ENCODE measurements at places on chromosomes 7 and 10.

- no peak for DNase-seq
Observed at GRCh38 chr7:139159900-139160675, 50.6 kb upstream of the ZC3HAV1 start.

GRCh38 chr7:42175834-42176723 is 60.9 kb downstream of the GLI3 start:
- no peak for DNase-seq

GRCh38 chr10:53839440-53840039 is 961.5 kb downstream of the PCDH15 start:
- peak; percentile 59 for DNase-seq

GRCh38 chr7:71521506-71521905 is 389.6 kb downstream of the GALNT17 start:
- no peak for DNase-seq

DNA sequence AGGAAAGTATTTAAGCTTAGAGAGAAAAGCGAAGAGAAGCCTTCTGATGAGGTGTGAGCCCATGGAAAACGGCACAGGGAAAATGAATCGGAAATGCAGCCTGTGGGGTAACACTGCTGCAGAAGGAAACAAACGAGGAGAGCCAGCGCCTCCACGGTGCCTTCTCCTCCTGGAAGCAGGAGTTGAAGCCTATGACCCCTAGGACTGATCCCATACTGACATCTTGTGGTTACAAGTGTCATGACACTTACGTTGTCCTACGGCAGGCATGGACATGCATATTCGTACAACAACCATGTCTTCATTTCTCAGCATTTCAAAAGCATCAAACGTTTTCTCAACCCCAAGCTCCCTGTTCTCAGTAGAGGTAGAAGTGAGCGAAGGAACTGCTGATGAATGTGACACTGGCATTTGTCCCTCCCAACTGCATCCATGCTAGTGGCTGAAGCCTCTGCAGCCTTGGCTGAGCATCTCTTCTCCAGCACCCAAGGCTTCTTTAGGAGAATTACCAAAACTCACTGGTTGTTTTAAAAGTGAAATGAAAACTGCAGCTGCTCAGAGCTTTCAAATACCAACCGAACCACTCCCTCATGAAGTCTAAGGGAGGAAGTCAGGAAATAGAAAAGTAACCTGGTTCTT is 160.2 kb downstream of the JAZF1 start:
- peak; percentile 82 for DNase-seq

- DNase-seq, result no peak
Observed at GRCh38 chr7:95240921-95241320, 83.4 kb downstream of the PON1 start.

- no peak for DNase-seq
Observed at GRCh38 chr7:12570534-12571461, at the start of gene SCIN. TSS of gene SCIN (plus strand) at chr7:12570720. CDS start at chr7:12570787, 67 bp downstream.

DNA sequence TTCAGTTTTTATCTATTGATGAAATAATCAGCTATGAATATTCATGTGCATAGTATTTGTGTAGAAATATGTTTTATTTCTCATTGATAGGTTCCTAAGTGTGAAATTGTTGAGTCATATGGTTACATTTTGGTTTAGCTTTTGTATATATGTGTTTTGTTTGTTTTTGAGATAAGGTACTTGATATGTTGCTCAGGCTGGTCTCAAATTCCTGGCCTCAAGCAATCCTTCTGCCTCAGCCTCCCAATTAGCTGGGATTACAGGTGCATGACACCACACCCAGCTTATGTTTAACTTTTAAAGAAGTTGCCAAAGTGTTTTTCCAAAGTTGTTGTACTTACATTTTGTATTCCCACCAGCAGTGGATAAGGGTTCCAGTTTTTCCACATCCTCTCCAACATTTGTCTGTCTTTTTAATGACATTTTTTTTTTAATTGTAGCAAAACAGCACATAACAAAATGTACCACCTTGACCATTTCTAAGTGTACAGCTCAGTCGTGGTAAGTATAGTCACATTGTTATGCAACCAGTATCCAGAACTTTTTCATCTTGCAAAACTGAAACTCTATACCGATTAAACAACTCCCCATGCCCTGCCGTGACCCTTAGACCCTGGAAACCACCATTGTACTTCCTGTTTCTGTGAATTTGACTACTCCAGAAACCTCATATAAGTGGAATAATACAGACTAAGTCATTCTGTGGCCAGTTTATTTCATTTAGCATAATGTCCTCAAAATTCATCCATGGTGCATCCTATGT is 12.6 kb upstream of the UBE2D1 start:
- DNase-seq, result no peak

GRCh38 chr10:93173967-93174845 is 100.5 kb downstream of the CYP26A1 start:
- no peak for DNase-seq

GRCh38 chr7:28981161-28981465 is 23.0 kb upstream of the TRIL start:
- DNase-seq, result no peak

DNA sequence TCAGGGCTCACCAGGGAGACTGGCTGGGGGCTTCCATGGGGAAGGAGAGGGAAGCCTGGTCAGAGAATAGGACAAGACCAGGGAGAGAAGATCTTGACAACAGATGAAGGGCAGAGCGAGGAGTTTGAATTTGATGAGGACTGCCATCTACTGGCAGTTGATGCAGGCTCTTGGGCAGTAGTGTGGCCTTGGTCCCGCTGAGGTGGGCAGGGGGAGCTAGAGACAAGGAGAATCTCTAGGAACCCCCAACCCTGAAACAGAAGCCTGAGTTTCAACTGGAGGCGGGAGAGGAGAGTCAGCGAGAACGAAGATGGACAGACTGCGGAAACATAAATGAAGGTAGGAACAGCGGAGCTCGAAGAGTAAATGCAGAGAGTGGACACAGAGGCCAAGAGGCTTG is 81.0 kb downstream of the PPP1R3C start:
- peak; percentile 12 for DNase-seq

- DNase-seq, result no peak
Observed at GRCh38 chr7:139855498-139856270, 26.6 kb downstream of the TBXAS1 start.

DNA sequence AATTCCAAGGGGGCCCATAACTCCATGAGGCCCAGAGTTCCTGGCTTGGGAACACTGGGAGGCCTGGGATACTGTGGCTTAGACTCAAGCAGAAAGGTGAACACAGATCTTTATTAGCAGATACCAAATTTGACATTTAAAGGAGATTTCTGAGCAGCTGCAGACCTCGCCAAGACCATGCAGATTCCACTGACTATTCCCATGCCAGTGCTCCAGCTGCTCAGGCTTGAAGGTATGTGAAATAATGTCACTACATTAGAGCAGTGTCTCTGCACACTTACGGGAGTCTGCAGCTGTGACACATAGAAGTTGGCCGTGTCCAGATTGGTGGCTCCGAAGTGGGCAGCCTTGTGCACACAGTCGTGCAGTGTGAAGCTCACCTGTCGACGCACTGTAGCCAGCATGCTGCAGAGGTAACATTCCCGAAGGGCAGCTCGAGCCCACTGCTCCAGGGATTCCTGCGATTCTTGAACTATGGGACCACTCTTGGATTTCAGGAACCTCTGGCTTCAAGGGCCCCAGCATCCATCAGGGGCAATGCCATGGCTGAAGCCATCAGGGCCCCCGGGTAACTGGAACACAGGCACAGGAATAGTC is 46.1 kb downstream of the SEPTIN7 start:
- DNase-seq, result no peak

GRCh38 chr10:127392351-127393235 is 156.5 kb upstream of the NPS start:
- no peak for DNase-seq

DNA sequence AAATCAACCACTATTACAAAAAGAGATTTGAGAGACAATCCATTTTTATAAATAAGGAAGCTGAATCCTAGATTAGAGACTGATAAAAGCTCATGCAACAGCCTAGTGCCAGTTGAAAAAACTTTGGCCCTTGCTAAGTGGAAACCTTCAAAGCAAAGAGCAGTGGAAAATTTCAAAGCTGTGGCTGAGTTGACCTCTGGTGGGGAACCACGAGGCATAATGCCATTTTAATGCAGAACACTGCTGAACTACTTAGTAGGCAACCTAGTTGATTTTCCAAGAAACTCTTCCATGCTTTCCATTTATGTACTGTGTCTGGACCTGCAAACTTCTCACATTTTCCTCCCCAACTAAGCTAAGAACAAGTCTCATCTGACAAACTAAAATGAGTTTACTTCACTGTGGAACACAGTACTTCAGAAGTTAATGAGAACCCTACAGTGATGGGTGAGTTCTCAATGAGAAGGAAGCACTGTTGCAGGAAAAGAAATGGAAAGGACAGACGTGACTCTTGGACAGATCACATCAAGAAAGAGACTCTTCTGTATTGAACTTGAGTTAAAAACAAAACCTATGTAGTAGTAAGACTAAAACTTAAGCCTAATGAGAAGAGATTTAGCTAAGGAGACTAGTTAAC is 19.5 kb downstream of the FZD9 start:
- DNase-seq, result no peak

DNA sequence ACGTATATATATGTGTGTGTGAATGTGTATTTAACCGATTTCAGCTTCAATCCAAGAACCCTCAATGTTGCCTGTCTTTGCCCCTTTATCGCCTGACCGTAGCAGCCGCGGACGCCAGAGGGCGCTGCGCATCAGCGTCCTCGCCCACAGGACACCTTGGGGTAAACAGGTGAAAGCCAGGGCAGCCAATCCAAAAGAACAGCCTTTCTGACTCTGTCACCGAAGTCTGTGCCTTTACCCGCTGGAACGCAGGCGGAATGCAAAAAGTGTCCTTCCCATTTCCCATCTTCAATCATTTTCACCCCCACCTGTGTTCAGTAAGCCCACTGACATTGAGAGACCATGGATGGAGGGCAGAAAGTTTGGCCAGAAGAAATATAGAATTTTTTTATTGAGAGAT is 3.6 kb downstream of the NXPH1 start:
- DNase-seq, result peak; percentile 13

DNA sequence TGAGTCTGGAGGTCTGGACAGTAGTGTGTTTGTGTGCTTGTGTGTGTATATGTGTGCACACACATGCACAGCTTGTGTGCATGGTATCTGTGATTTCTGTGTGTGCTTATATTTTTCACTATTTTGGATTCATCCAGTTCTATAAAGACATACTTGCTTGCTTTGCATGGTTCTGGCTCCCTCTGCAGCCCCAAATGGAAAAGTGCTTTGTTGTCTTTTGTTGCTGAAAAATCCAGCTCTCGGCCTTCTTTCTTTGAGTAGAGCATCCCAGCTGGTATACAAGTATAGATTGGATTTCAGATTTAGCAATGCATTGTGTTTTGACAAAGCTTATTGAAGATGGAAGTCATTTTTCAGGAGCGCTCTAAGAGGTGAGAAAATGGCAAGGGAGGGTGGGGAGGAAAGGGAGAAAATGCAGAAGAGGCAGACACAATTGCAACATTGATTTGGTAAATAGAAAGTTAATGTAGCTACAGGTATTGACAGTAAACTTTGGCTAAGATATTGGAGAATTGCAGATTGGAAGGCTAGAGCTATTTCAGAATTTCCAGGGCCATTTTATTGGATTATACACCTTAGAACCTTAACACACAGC is 333.9 kb downstream of the AUTS2 start:
- peak; percentile 30 for DNase-seq

DNA sequence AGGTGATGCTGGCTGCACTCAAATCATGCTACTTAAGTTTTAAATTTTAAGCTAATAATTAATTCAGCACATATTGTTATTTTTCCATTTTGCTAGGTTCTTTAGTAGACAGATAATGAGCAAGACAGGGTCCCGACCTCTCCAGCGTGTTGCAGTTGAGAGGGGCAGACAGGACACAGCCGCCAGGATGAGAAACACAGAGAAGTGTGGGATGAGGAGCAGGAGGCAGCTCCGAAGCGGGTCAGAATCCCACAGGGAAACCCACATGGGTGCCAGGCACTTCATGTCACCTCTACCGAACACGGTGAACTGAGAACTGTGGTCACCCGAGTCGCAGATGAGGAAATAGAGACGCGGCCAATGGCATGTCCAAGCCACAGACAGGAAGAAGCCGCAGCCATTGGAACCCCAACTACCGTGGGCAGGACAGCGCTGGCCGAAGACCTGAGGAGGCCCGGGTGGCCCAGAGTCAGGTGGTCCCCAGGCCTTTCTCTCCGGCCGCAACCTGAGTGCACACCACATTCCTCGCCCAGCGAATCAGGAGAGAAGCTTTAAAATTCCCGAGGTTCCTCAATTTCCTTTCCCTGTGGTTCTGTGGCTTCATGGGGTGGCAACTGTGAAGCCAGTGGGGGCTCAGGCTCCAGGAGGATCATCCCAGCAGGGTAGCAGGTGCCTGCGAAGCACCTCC is 213.0 kb downstream of the DNAJB6 start:
- no peak for DNase-seq

- peak; percentile 66 for DNase-seq
Observed at GRCh38 chr7:24665564-24666294, 91.5 kb downstream of the GSDME start.

DNA sequence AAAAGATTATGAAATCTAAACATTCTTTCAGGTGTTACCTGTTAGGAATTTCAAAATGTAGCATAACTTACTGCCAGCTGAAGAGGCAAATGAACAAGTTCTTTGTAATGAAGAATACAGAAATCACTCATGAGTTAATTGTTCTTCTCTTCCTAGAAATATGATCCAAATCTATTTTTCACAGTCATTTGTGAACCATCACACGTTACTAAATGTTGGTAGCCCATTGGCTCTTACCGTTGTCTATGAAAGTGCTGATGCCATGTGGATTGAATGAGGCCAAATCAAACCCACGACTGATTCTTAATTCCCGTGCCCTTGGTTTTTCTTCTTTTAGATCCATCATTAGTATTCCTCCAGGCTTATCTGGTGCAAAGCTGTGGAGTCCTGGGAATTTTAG is 15.9 kb upstream of the PON3 start:
- no peak for DNase-seq

GRCh38 chr7:56074371-56074791 is 10.3 kb downstream of the SUMF2 start:
- peak; percentile 88 for DNase-seq

- peak; percentile 57 for DNase-seq
Observed at GRCh38 chr7:100706672-100707311, 871 bp downstream of the POP7 start.

- DNase-seq, result no peak
Observed at GRCh38 chr7:50836646-50837045, 54.0 kb upstream of the GRB10 start.

- DNase-seq, result no peak
Observed at GRCh38 chr7:96612034-96612433, 97.6 kb downstream of the SEM1 start.

DNA sequence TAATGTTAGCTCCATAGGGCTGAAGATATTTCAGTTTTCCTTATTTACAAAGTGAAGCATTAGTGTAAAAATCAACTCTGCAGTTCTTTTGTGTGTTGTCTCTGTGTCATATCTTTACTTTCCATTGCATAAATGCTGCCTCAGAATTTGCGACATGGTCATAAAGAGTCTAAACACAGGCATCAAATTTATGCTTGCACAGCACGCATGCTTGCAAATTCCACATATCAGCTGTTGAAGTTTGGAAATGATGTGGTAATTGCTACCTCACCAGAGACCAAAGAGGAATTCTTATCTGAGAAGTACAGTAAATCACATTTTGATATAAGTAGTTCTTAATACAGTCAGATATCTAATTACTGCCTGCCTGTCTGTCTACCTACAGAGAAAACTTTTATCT is 348.2 kb upstream of the GRM3 start:
- no peak for DNase-seq

All from RKO (cell line).